ENCODE measurements at places on chromosomes 5 and 9.

DNA sequence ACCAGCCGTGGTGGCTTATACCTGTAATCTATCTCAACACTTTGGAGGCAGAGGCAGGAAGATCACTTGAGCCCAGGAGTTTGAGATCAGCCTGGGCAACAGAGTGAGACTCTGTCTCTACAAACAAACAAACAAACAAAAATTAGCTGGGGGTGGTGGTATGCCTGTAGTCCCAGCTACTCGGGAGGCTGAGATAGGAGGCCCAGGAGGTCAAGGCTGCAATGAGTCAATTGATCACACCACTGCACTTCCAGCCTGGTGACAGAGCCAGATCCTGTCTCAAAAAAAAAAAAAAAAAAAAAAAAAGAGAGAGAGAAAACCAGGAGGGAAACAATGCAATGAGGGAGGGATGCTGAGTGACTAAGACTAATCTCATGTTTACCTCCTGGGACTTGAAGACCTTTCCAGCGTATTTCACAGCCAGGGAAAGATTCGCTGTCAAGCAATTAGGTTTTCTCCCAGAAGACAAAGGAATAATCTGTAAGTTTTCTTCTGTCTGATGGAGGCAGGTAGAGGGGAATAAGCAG lies 51.1 kb upstream of the MIER3 start:
- DNase-seq = no peak

DNA sequence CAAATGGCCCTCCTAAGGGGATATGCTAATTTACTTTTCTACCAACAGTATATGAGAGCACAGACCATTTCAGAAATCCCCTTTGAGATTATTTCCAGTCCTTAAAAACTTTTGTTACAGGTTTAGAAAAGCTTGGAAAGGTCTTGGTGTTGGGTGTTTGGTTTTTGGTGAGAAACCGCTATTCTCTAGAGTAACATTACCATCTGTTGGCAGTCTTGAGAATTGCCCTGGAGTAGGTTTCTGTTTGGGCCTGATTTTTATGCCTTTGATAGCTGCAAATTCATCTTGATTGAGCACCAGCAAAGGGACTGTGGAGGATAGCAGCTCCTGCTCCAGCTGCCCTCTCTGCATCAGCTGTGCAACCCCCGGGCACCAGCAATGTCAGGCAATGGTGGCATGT lies 8.0 kb downstream of the NUDT2 start:
- DNase-seq = no peak

- DNase-seq = no peak
Observed at GRCh38 chr9:121289026-121289771, 21.2 kb downstream of the GSN start.

- no peak for DNase-seq
Observed at GRCh38 chr5:66933066-66933465, 263.5 kb downstream of the CD180 start.

DNA sequence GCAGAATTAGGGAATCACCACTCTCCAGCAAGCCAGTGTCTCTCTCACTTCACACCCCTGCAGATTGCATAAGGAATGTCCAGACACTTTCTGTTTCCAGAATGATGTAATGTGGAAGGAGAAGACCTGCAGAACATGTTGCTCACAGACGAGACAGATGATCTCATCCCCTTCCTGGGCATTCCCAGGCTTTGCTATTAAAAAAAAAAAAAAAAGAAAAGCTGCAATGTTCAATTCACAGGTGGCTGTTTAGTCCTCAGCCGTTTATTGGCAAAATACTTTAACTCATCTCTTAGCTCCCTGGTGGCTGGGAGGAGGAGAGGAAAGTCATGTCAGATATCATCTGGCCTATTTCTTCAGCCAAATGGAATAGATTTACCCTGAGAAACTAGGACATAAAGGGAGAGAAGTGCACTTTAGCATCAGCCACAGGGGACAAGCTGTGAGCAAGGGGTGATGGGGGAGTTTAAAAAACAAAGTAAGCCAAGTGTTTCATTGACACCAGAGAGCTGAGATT lies 95.9 kb upstream of the TNC start:
- no peak for DNase-seq

DNA sequence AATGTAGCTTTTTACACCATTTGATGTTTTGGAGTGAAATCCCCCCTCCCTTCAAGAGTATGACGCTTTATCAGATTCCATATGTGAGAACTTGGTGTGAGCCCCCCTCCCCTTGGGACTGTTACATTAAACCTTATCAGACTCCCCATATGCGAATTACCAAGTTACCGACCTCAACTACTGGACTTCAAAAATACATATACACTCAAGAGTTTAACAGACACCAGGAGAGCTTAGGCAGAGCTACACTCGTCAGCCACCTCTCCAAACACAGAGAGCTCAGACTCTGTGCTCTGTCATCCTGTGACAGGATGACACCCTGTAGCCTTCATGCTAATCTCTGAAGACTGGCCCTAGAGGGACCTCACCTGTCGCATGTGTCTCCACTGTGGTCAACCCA lies 50.2 kb downstream of the FAM114A2 start:
- no peak for DNase-seq

GRCh38 chr5:76688836-76689235 lies 27.1 kb upstream of the F2R start:
- no peak for DNase-seq
